ENCODE measurements at places on chromosomes 11 and 22. TPM values are rescaled to one million over a fixed set of nuclear protein-coding genes. Genes with fewer than 3 reads are reported as not detected.
A peak's percentile ranks its signal among the peaks of the same experiment; 100 is the strongest.

DNA sequence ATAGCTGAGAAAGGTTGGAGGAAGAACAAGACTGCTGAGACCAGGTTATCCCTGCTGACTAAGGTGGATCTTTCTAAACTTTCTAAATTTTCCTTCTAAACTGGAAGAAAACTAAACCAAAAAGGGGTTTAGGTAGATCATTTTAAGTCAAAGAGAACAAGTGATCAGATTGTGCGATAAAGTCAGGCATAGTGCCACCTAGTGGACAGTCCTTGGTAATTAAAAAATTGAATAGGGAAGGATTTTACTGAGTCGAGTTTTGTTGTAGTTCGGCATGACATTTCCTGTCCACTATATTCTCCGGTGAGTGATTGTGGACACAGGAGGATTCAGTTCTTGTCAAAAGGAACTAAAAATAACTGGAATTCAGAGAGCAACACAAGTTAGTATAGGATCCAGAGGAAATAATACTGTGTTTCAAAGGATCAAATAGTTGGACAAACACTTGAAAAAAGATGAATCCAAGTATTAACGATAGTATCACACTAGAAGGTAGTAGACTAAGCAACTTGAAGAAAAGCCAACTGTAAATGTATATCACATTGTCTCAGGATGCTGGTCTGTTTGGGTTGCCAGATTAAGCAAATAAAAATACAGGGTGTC is 1236.4 kb downstream of the FAM181B start:
- DNase-seq, result no peak

- DNase-seq, result no peak
Measured at GRCh38 chr22:33476206-33476605, 418.0 kb upstream of the SYN3 start.

- no peak for DNase-seq
Measured at GRCh38 chr22:38461057-38461413, 6.0 kb upstream of the KCNJ4 start.

DNA sequence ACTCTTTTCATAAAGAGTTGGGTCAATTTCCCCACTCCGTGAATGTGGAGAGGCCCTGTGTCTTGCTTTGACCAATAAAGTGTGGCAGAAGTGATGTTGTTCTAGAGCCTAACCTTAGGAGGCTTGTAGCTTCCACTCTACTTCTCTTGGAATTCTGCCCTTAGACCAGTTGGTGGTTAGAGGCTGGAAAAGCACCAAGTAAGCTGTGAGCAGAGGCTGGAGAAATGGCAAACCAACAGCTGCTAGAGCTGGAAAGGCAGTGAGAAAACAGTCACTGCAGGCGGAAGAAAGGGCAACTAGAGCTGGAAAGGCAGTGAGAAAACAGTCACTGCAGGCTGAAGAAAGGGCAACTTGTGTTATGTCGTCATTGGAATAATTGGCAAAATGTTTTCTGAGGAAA is 29.8 kb upstream of the MSANTD2 start:
- no peak for DNase-seq

GRCh38 chr11:31870609-31871309 is 59.6 kb upstream of the PAX6 start:
- DNase-seq, result no peak

DNA sequence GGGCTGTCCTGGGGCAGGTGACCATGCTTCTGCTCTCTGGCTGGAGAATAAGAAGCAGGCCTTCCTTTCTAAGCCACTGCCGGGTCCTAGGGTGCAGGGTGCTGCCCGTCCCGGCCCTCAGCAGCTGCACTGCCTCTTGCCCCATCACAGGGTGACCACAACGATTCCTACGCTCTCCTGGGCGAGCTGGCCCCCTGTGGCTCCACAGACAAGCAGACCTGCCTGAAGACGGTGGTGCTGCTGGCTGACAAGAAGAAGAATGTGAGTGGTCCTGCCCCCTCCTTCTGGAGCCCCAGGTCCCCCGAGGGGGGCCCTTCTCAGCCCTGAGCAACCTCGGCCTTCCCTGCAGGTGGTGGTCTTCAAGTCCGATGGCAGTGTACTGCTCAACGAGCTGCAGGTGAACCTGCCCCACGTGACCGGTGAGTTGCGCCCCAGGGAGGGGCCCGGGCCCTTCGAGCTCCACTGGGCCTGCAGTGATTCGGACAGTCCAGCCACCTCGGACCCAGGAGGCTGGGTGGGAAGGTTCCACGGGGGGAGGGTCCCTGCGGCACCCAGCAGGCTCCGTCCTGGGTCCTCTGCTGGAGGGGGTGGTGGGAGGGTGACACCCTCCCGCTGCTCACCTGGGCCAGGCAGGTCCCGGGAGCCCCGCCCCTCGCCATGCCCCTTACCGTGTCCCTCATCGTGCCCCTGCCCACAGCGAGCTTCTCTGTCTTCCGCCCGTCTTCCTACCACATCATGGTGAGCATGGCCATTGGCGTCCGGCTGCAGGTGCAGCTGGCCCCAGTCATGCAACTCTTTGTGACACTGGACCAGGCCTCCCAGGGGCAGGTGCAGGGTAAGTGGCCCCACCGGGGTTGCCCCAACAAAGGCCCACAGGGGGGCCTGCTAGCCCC is 8.3 kb downstream of the MUC2 start:
- DNase-seq, result peak; percentile 6

DNA sequence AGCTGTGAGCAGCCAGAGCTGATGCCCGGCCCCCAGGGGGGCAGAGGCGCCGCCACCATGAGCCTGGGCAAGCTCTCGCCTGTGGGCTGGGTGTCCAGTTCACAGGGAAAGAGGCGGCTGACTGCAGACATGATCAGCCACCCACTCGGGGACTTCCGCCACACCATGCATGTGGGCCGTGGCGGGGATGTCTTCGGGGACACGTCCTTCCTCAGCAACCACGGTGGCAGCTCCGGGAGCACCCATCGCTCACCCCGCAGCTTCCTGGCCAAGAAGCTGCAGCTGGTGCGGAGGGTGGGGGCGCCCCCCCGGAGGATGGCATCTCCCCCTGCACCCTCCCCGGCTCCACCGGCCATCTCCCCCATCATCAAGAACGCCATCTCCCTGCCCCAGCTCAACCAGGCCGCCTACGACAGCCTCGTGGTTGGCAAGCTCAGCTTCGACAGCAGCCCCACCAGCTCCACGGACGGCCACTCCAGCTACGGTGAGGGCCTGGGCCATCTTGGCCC is 6.1 kb downstream of the CDC42EP1 start:
- no peak for DNase-seq

The CRYBB3 gene
- not detected for total RNA-seq

DNA sequence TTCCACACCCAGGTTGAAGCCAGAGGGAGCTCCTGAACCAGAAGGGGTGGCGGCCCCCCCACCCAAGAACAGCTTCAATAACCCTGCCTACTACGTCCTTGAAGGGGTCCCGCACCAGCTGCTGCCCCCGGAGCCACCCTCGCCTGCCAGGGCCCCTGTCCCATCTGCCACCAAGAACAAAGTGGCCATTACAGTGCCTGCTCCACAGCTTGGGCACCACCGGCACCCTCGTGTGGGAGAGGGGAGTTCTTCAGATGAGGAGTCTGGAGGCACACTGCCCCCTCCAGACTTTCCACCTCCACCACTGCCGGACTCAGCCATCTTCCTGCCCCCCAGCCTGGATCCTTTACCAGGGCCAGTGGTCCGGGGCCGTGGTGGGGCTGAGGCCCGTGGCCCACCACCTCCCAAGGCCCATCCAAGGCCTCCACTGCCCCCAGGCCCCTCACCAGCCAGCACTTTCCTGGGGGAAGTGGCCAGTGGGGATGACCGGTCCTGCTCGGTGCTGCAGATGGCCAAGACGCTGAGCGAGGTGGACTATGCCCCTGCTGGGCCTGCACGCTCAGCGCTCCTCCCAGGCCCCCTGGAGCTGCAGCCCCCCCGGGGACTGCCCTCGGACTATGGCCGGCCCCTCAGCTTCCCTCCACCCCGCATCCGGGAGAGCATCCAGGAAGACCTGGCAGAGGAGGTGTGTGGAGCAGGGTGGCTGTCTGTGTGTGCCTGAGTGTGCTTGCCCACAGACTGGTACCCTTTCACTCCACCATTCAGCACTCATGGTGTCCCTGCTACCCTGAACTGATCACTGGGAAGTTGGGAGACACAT is 6.7 kb downstream of the PHOX2A start:
- no peak for DNase-seq

The IL17REL gene
- not detected for total RNA-seq

DNA sequence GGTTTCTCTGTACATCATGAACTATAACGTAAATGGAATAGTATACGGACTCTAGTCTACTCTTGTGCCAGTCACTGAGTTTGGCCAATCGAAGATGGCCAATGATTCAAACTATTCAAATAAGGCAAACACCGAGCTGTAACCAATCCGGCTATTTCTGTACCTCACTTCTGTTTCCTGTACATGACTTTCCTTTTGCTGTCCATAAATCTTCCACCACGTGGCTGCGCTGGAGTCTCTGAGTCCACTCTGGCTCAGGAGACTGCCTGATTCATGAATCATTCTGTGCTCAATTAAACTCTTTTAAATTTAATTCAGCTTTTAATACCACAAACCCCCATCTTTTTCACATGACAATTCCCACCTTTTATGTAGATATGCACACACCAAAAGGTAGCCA is 1.5 kb upstream of the JAML start:
- no peak for DNase-seq

DNA sequence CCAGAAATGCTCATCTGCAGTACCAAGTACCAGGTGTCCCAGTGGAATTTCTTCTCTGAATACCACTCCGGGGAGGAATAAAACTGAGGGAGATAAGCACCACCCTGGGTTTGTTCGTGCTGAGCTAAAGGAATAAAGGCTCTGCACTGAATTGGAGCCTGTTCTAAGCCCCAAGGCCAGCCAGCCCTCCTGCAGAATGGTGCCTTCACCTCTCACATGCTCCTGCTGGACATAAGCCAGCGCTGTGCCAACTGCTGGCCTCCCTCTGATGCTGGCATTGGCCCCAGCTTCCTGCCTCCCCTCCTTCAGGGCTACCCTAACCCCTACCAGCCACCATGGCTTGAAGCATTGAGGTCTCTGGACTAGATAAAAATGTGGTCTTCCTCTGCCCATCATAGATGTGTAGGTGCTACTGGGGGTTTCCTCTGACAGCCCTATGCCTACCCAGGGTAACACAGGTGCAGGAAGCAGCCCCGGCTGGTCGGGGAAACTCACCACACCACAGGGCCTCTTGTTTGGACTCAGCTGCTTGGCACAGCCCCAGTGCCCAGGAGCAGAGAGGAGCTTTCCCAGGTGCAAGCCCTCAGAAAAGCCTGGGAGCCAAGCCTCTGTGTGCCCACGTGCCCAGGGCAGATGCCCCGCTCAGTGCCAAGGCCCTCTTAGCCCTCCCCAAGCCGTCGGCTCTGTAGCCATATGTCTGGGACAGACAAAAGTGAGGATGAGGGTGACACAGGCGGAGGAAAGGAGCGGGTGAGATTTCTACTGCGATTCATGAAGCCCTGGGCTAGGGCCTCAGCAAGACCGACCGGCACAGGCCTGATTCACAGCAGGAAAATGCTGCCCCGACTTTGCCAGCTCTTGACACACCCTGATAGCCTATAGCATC is 34.1 kb upstream of the JAM3 start:
- DNase-seq, result no peak

DNA sequence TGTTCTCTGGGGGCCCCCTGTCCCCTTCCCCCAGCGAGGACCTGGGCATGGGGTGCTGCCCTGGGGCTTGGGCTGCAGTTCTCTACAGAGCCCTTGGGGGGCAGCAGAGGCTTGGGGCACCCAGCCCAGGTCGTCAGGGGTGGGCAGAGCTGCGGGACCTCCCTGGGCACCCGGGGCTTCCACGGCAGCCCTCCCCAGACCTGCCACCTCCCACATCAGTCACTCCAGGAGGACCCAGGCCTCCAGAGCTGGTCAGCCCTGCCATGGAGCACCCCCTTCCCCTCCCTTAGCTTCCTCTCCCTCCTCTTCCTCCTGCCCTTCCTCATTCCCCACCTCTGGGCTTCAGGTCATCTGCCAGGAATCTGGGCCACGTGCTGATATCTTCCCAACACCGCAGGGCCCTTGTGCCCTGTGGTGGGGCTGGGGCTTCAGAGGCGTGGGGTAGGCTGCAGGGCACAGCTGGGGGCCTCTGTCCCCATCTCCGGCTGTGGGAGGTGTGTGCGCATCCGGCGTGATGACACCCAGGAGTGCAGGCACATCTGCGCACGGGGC is 5.8 kb downstream of the TSPAN4 start:
- no peak for DNase-seq

The LRRN4CL gene
- total RNA-seq, result 36.9 TPM

The MGAT3 gene
- 9.5 TPM for total RNA-seq

DNA sequence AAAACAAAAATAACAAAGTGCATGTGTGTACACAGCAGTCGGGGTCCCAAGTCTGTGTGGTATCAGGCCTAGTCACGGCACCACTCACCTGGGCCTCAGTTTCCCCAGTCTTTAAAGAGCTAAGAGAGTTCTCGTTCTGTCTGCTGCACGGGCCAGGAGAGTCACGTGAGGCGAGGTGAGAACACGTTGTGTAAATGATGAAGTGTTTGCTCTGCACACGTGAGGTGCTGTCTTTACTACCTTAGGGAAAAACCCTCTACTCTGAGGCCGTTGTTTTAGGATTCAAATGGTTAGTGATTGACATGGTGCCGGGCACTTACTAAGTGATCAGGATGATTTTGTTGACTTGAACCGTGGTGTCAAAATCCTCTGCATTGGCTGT is 86.5 kb upstream of the PPARA start:
- DNase-seq, result peak; percentile 24

The GSTP1 gene
- total RNA-seq, result 885 TPM

The APOA5 gene
- not detected for total RNA-seq

GRCh38 chr11:27646051-27646818 is 54.0 kb downstream of the BDNF start:
- no peak for DNase-seq

The KMT2A gene
- 142 TPM for total RNA-seq

DNA sequence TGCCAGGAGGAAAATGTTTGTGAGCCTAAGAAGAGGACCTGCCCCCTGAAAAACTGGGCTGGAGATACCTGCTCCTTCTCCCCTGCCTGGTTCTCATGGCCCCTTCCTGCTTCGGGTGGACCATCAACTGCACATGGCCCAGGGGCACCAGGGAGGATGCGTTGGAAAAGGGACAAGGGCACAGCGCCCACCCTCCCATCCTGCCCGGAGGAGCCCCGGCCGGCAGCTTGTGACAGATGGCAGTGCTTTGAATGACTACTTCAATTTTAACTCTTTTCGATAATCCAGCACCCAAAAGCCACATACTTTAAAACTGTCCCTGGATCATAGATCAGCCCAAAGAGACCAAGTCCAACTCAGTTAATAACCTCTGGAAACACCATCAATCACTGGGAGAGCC is 135.8 kb upstream of the NECTIN1 start:
- no peak for DNase-seq

Data from uterus (tissue), 4 donors.